Dermis blood vessel endothelial cell (primary cell): ENCODE measurements at places on chromosomes 2 and 18. TPM values are rescaled to one million over a fixed set of nuclear protein-coding genes. Genes with fewer than 3 reads are reported as not detected.

DNA sequence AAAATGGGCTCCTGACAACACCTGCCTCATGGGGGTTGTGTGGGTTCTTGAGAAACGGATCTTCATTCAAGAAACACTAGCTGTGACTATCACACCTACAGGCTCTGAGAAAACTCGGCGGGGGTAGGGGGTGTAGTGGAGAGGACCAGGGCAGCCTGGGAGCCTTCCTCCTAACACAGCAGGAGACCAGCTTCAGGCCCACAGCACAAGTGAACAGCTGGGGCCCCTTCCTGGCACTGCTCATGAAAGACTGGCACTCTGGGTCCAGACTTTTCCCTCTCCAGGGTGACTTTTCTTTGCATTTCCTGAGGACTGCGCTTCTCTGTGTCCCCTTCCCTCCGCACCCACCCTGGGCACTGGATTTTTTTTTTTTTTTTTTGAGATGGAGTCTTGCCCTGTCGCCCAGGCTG, 7.2 kb upstream of the SEMA4C start:
- DNase-seq, result no peak

- DNase-seq, result no peak
Observed at GRCh38 chr2:62663411-62663810, 42.1 kb upstream of the EHBP1 start.

DNA sequence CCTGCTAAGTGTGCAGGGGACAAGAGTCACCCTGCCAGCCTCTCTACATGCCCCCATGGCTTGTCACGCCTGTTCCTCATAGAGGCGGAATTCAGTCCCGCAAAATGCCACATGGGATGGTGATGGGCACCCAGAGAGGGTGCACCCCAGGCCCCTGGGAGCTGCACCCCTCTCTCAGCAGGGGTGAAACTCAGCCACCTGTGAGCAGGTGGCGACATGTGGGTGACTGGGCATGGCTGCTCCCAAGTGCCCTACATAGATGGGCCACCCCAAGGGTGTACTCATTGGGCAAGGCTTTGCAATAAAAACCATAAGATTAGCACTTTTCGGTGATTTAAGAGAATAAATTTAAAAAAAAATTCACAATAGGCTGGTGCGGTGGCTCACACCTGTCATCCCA, 6.3 kb downstream of the HS6ST1 start:
- no peak for DNase-seq

DNA sequence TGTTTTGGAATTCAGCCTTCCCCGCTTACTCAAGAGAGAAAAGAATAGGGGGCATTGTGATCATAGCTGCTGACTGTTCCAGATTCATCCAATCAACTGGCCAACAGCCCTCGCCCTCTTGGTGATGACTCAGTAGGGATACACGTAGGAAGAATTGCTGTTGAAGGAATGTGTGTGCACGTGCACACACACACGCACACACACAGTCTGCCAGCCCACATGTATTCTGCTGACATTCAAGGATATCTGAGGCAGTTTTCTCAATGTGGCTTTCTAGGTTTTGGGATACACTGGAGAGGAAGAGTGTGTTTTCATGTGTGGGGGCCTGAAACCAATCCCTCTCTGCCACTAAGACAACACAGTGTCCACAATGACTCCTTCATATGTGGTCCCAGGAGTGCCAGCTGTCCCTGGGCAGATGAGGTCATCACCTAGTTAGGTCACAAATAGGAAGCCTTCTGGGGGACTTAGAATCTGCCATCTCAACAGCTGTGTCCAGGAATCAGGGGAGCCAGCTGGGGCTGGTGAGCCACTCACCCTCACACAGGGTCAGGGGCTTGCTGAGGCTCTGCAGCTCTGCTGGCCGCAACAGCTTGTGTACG, 352.6 kb downstream of the SS18 start:
- no peak for DNase-seq

DNA sequence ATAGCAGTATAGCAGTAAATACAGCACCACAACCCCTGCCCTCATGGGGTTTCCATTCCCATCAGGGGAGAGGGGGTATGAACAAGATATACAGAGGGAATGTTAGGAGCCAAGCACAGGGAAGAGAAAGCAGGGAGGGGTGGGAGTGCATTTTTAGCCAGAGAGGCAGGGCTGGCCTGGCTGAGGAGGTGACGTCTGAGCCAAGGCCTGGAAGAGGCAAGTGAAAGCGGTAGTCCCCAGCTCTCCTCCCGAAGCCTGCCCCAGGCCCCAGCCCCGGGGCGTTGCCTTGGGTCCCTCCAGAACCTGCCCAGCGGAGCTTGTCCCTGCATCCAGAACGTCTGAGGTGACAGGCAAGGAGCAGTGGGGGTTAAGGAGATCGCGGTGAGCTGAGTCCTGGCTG, 45.1 kb upstream of the FOSL2 start:
- DNase-seq, result no peak

DNA sequence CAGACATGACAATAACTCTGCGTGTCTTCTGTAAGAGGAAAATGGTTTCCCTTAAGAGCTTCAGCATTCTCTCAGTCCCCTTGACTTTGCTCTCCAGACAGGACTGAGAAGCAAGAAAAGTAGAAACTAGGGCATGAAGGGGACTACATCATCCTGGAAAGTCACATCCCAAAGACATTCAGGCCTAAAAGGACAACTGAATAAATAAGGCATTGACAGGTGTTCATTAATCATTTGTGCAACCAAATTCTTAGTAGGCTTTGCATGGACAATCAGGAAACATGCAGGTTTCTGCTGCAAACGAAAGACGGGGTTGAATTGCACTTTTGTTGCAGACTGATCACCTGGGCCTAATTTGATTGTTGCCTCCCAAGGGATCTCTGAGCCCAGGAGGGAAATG, 1.2 kb upstream of the SGPP2 start:
- no peak for DNase-seq

DNA sequence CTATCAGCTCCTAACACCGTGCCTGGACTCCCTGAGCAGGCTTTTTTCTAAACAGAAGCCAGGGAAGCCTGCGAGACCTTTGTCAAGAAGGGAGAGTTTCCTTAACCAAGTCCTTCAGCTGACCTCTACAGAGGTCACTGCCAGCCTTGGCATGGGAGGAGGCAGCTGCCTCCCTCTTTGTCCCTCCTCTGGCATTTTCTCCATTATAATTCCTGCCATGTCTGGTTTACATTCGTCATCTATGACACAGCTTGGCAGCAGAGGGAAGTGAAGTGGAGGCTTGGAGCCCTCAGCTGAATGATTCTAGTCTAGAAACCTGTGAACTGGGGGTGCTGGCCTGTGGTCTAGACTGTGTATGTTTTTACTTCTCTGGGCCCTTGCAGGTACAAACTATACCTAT, 22.5 kb downstream of the LIPG start:
- DNase-seq, result no peak

DNA sequence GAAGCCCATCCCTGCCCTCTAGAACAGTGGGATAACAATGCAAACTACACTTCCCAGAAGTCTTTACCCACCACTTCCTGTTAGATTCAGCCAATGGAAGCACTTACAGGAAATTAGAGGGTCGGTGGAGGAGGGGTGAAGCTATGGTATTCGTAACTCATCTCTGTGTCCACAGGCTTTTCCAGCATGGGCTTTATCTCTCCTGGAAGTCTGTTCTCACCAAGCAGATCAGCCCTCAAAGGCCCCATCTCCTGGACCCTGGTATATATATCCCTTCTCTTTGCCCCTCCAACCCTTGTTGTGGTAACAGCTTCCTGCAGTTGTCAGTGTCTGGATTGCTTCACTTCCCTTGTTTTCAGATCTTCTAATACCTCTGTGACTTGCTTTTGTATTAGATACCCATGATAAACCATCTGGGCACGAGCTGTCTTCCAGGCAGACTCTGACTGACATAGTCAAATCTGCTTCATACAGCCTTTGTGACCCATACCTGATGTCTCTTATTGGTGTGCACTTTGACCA, 475.0 kb upstream of the POU3F3 start:
- DNase-seq, result no peak

DNA sequence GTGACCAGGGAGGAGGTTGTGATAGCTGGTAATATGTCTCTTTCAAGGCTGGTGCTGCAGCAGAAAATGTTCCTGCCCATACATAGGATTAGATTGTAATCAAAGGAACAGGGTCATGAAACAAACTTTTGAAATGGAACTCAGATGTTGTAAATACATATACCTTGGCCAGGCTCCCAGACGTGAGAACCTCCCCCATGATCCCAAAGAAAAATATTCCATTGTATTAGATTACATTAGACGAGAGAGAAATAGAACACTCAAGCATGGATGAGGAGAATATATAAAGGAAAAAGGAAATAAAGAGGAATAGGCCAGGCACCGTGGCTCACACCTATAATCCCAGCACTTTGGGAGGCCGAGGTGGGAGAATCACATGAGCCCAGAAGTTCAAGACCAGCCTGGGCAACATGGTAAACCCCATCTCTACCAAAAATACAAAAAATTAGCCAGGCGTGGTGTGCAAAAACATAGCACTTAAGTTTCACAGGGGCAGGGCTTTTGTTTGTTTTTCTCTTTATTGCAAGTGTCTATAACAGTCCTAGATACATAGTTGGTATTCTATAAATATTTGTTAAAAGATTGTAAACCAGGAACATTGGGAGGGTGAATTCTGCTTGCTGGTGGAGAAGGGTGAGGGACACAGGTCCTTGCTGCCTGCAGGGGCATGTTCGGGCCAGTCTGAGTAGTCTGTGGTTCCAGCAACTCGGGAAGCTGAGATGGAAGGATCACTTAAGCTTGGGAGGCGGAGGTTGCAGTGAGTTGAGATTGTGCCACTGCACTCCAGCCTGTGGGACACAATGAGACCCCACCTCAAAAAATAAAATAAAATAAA, 52.8 kb downstream of the RPL37A start:
- DNase-seq, result peak; percentile 51

GRCh38 chr2:206443735-206444527, 599 bp downstream of the ADAM23 start:
- peak; percentile 52 for DNase-seq

DNA sequence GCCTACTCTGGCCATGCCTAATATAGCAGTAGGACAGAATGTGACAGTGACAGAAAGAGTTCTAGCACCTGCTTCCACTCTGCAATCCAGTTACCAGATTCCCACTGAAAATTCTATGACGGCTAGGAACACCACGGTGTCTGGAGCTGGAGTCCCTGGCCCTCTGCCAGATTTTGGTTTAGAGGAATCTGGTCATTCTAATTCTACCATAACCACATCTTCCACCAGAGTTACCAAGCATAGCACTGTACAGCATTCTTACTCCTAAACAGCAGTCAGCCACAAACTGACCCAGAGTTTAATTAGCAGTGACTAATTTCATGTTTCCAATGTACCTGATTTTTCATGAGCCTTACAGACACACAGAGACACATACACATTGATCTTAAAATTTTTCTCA, 45.2 kb upstream of the TTR start:
- no peak for DNase-seq

- DNase-seq, result peak; percentile 82
Observed at GRCh38 chr2:68849579-68850030, 21.6 kb downstream of the BMP10 start.

The CHRND gene
- total RNA-seq, result not detected in 2 replicates

DNA sequence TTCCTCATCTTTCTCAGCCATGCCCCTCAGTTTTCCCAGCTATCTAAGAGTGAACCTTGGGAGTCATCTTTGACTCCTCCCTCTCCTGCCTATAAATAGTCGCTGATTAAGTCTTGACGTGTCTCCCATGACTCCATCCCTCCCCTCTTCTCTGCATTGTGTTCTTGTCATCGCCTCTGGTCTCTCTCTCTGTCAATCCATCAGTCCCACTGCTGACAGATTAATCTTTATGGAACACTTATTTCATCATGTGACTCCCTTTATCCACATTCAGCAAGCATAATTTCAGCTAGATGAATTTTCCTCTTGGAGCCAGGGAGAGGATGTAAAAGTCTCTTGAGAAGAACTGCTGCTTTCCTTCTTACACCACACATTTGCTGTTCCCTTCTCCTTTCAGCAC, 9.4 kb downstream of the ADAM23 start:
- peak; percentile 13 for DNase-seq

DNA sequence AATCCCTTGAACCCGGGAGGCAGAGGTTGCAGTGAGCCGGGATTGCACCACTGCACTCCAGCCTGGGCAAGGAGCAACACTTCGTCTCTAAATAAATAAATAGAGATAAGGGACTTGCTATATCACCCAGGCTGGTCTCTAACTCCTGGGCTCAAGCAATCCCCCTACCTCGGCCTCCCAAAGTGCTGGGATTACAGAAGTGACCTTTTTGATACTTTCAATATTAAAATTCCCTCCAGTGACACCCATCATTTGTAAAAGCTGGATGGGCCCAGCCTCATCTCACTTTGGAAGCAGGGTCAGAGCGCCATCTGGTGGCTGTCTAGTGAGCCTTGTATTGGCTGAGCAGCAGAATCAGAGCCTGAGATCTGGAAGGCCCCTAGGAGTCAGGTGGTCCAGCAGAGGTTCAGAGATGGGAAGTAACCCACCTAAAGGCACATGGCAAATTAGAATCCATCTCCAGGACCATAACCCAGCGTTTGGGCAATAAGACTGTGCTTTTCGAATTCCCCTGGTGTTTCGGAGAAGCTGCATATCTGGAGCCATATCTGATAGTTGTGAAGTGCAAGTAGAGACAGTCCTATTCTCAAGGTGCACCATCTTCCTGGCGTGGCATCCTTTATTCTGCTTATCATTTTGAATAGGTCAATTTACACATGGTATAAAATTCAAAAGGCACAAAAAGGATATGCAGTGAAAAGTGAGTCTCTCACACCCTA, 18.3 kb upstream of the SLC35F6 start:
- peak; percentile 91 for DNase-seq

The SERPINB8 gene
- total RNA-seq, result 7.1 and 11.7 TPM in 2 replicates

- no peak for DNase-seq
Observed at GRCh38 chr18:77160515-77160914, 27.9 kb upstream of the MBP start.

The KIF1A gene
- 0.05 TPM in 1 of 2 replicates, not detected in the other for total RNA-seq

DNA sequence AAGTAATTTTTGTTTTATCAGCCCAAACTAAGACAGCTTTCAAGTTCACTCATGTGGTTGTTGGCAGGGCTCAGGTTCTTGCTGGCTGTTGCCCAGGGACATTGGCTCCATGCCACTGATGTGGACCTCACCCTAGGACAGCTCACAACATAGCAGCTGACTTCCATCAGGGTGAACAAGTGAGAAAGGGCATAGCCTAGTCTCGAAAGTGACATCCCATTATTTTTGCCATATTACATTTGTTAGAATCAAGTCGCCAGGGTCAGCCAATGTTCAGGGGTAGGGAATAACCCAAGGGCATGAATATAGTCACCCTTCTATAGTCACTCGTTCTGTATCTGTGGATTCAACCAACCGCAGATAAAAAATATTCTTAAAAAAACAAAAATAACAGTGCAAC, 10.7 kb upstream of the CWC22 start:
- no peak for DNase-seq

- no peak for DNase-seq
Observed at GRCh38 chr2:5691985-5692529, at the start of gene SOX11. SOX11 (plus strand) TSS chr2:5692384; CDS start chr2:5692722, 338 bp downstream.

DNA sequence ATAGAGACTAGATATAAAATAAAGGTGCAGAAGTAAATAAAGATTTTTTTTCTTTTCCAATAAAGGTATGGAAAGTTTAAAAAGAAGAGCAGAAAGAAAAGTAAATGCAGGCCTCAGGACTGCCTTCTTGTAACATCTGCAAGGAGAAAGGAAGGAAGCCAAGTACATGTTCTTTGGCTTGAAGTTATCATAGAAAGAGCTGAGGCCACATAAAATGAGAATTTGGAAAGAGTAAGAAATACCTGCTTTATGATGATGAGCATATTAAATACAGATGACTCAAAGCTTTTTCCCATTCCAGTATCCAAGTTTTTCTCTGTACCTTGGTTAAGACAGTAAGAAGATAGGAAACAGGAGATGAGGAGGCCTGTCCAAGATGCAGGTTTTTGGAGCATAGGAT, 25.3 kb upstream of the UBE2E3 start:
- no peak for DNase-seq

GRCh38 chr2:226995625-226996041, 159.8 kb downstream of the RHBDD1 start:
- peak; percentile 62 for DNase-seq

- no peak for DNase-seq
Observed at GRCh38 chr2:236675526-236675925, 105.9 kb downstream of the ACKR3 start.
